ENCODE measurements at places on chromosomes 6 and 20. TPM values are rescaled to one million over a fixed set of nuclear protein-coding genes. Genes with fewer than 3 reads are reported as not detected.

GRCh38 chr6:160583794-160584193 is 80.3 kb downstream of the LPA start:
- no peak for DNase-seq

DNA sequence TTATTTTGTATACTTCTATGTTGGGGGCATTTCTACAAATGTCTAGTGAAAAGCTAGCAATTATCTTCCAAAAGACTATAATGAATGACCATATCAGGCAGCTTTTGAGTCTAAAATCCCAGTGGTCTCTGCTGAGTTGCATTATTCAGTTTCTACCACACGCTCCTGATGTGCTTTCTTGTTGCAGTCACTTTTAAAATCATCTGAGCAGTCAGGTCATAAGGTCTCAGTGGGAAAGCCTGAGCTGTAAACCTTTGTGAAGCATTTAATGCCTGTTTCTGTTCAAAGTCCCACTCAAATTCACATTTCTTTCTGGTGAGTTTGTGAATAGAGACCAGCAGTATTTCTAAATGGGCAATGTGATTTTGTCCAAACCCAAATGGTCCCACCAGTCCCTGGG is 1681.5 kb downstream of the HACE1 start:
- no peak for DNase-seq

DNA sequence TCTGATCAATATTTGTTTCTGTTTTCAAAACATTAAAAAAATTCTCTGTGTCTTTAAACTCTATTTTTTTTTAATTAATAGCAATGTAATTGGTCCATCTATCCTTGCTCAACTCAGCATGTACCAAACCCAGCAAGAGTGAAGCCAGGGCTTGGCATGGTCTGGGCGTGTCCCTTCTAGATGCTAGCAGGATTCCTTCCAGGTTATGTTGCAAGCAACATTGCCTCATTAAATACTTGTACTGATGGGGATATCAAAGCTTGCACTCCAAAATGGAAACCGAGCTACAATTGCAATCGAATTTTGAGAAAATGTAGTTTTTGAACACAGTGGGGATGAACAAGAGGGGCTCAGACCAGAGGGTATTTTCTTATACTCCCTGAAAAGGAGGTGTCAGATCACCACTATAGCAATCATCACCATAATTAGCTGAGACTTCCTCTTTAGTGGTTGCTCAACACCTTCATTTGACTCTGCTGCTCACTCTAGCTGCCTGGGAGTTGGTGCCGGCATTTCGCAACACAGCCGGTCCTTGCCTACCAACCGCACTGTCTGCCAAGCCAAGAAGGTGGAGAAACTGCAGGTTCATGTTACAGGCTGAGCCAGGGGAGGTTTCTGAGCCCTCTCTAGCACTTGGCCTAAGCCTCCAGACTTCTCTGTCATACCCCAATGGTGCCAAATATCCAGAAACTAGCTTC is 67.8 kb upstream of the RALGAPA2 start:
- DNase-seq = peak; percentile 92

DNA sequence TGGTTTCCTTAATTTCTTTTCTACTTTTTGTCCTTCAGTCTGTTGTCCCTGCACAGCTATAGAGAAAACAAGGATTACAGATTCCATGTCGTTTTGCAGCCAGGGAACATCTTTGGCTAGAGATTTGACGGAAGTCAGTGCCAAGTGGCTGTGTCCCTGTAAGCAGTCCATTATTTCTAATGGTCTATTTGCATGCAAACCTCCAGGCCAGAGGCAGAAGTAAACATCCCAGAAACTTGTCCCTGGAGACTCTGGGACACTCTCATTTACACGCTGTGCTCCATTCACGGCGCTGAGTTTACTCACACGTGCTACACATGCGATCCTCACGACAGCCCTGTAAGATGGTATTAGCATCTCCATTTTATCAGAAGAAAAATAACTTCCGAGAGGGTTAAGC is 355.5 kb downstream of the PRKN start:
- peak; percentile 60 for DNase-seq

DNA sequence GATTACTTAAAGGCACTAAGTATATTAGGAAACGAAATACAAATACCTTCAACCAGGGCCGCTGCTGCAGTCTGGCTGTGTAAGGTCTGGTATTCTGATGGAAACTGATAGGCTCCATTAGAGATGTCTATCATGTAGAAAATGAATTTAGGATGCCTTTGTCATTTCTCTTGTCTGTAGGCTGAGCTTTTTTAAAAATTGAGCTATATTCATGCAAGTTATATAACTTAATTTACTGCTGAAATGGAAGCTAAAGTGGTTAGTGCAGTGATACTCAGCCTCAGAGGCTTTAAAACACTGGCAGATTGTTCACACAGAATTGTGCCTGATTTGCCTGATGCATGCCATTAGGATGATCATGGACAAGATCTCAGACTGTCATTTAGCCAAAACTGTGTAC is 286.2 kb upstream of the QKI start:
- no peak for DNase-seq

- no peak for DNase-seq
Measured at GRCh38 chr6:47093169-47093568, 51.0 kb upstream of the ADGRF1 start.

DNA sequence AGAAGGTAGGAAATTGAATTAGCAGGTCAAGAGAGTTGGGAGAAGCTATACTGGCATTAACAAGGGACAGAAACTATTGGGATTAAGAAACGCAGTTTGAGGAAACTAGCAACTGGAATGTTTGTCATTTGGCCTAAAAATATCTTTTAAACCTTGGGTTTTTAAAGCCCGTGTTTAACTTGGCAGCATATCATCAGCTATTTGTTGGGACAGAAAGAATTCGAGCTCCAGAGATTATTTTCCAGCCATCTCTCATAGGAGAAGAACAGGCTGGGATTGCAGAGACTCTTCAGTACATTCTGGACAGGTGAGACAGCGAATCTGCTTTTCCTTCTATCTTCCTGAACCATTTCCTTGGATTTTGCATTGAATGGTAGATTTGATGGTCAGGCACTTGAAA is 17.8 kb downstream of the ACTR5 start:
- no peak for DNase-seq

GRCh38 chr20:38143646-38144554 is 21.2 kb downstream of the TGM2 start:
- DNase-seq = peak; percentile 72

DNA sequence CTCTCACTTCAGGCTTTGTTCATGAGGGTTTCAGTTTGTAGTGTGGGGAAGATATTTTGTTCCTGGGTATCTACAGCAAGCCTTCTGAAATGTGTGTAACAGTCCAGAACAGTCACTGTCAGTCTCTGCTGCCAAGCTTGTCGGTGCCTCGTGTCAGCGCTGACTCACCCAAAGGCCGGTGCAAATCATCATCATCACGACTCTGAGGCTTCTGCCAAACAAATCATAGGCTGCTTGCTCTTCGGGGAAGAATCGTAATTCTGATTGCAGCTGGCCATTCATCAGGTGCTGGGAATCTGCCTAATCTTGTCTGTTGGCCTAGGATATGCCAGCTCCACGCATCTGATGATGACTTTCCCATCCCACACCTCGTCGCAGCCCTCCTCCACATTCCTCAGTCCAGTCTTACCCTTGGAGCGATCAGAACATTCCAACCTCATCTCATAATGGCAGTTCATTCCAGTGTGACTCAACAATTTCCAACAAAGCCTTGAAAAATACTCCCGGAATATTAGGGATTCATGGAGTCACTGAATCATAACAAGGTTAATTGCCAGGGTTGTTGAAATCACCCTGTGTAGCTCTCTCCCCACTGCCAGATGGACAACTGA is 40.9 kb downstream of the ALDH8A1 start:
- DNase-seq = no peak

GRCh38 chr6:143078468-143079324 is 18.0 kb downstream of the AIG1 start:
- no peak for DNase-seq

DNA sequence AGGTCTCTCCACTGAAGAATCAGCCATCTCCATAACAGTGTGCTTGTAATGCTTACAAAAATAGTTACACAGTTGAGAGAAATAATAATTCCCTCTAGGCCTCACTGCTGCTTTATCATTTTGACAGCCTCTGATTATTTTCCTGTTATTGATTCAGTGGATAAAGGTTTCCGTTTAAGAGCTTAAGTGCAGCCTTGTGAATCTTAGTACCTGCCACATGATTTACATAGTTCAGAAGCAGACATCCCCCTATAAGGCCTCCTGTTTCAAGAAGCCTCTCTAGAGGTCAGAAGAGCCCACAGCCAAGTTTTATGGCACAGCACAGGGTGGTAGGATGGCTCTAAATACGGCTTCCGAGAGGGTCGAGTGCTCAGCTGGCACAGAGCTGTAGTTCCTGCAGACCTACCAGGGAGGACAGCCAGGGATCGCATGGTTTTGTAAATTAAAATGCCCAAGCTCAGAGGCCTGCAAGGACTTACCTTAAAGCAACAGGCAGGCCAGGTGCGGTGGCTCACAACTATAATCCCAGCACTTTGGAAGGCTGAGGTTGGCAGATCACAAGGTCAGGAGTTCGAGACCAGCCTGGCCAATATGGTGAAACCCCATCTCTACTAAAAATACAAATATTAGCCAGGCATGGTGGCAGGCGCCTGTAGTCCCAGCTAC is 17.6 kb upstream of the PYGB start:
- DNase-seq = no peak

DNA sequence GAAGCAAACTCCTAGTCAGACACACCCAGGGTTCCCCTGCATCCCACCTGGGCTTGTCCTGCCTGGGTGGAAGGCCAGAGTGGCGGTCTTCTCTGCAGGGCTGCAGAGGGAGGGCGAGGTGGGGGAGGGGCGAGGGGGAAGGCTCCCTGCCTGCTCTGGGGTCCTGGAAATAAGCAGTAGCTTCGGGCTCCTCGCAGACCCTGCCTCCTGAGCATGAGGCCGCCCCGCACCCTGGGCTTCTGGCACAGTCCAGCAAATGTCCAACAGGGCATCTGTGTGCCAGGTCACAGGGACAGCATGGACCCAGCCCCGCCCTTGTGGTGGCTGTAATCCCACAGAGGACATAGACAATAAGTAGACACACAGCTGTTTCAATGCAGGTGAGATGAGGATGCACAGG is 193.8 kb downstream of the TAF4 start:
- no peak for DNase-seq

- DNase-seq = no peak
Measured at GRCh38 chr6:35019171-35019570, 122.0 kb downstream of the TCP11 start.

DNA sequence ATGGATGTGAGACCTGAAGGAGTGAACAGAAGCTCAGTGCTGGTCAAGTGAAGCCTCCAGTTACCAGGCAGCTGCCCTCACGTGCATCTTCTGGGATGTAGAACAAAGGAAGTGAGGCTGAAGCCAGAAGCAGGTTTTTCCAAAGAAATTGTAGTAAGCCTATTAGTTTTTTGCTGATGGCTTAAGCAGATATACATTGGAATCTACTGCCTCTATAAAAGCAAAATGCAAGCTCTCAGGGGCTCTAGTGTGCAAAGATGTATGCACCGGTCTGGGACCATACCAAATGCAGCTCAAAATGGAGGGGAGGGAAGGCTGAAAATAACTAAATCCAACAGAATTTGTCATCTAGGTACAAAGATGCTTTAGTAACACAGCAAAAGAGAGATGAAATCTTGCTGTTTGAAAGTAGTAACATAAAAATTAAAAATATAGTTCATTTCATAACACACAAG is 77.0 kb downstream of the DTNBP1 start:
- no peak for DNase-seq

GRCh38 chr20:63503524-63503923 is 4.6 kb upstream of the EEF1A2 start:
- DNase-seq = no peak

GRCh38 chr6:150280703-150281102 is 88.1 kb upstream of the IYD start:
- DNase-seq = no peak

DNA sequence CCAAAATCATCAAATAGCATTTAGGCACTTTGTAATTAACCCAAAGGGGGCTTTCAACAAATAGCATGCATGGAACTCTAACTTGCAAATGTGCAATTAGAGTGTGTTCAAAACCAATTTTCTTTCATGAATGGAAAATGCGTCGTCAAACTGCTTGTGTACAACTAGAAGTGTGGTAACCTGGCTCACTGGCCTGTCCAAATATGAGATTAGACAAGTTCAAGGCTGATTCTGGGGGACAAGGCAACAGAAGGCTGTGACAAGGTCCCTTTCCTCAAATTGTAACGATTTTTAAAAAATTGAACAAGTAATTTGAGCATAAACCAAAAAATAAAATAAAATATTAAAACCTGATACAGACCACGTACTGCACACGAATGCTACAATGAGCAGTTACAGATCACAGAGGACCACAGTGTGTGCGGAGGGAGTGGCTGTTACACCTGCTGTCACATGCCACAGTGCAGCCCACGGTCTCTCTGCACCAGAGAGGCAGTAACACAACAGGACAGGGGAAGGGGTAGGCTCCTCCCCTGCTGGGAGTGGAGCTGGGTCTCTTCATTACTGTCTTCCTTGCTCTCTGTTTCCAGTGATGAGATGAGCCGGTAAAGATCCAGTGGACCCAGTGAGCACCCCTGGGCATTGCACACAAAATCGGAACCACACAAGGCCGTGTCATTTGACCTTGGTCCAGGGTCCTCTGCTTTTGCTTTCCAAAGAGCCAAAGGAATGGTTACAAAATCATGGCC is 252.2 kb upstream of the PDE10A start:
- no peak for DNase-seq

GRCh38 chr20:9149796-9150195 is 80.9 kb downstream of the PLCB4 start:
- no peak for DNase-seq

- DNase-seq = peak; percentile 59
Measured at GRCh38 chr6:26156850-26157250, 69.6 kb downstream of the HFE start.

DNA sequence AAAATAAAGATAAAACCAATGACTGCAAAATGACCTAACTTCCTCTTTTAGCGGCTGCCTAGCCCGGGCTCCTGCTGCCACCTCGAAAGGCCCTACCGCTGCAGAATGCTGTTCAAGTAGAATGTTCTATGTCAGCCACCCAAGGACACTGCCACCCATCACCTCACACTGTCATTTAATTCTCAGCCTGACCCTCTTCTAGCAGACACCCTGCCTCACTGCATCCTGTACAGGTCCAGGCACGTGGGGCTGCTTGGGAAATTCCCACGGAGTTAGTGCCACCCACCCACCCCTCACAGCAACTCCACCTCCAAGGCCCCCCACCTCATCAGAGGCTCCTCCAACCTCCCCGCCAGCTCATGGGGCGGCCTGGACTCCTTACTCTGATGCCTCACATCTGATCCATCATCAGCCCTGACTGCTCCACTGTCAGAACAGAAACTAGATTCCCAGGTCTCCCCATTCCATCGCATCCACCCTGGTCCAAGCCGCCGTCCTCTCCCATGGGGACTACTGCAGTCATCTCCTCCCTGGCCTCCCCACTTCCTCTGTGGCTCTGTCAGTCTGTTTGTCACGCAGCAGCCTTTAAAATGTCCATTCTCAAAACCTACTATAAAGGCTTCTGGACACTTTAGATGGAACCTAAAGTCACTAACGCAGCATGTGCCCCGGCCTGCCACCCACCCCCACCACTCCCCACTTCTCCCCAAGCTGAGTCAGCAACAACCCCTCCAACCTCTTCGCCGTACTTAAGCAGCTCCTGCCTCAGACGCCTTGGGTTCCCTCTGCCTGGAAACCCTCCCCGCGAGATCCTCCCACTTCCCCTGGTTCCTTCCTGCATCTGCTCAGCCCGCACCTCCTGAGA is 17.0 kb downstream of the NFATC2 start:
- DNase-seq = no peak

KIF13A gene
- 16.7 TPM for total RNA-seq

GRIK2 gene
- 0.10 TPM for total RNA-seq

RSPH3 gene
- total RNA-seq = 4.7 TPM

LGSN gene
- 1.0 TPM for total RNA-seq

ASF1A gene
- total RNA-seq = 10.2 TPM

STX11 gene
- total RNA-seq = 0.75 TPM

ARMH2 gene
- total RNA-seq = not detected
